CD8-positive, alpha-beta T cell (primary cell): ENCODE measurements at places on chromosomes 7 and 10. TPM values are rescaled to one million over a fixed set of nuclear protein-coding genes. Genes with fewer than 3 reads are reported as not detected.

Gene SUGCT
- total RNA-seq: 3.4 TPM

Gene HABP2
- not detected for total RNA-seq

Gene NAT16
- not detected for total RNA-seq

Gene EIF5AL1
- total RNA-seq: 0.71 TPM

Gene ITPRIP
- 214 TPM for total RNA-seq

Gene TCAF2
- 33.2 TPM for total RNA-seq

Gene VWDE
- total RNA-seq: 0.86 TPM

Gene SPDYE8
- not detected for total RNA-seq

Gene SORCS1
- total RNA-seq: not detected

Gene FKBP14
- 5.7 TPM for total RNA-seq

Gene GDF2
- not detected for total RNA-seq

Gene GTPBP10
- 15.3 TPM for total RNA-seq

Gene UNCX
- not detected for total RNA-seq

Gene SYT15
- total RNA-seq: 0.22 TPM

Gene LRRC4
- 1.5 TPM for total RNA-seq

Gene XRCC2
- 0.30 TPM for total RNA-seq

Gene LIPK
- not detected for total RNA-seq

Gene PLXNA4
- total RNA-seq: 2.1 TPM
